Activated gamma-delta T cell treated with anti-CD3 and anti-CD28 coated beads, Interleukin-2, amount 50 U/mL, for 16 hours (primary cell): ENCODE measurements at places on chromosomes 3 and 15.

- no peak for DNase-seq
These were observed 25.8 kb downstream of the ALS2CL start for GRCh38 chr3:46667657-46668056.

DNA sequence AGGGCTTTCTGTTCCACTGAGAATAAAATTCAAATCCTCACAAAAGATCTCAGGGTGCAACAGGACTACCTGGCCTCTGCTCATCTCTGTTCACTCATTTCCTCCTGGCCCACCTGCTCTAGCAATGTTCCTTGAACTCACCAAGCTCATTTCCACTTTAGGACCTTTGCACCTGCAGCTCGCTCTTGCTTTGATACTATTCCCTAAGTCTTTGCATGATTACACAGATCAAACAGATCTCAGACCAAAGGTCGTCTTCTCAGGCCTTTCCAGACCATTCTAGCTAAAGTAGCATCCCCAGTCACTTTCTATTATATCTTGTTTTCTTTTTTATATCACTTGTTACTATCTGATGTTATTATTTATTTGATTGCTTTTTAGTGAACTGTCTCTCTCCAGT, 54.7 kb downstream of the B3GNT5 start:
- no peak for DNase-seq

GRCh38 chr3:53658613-53659193, 164.3 kb downstream of the CACNA1D start:
- DNase-seq = no peak

GRCh38 chr3:155218462-155218861, 75.0 kb downstream of the STRIT1 start:
- no peak for DNase-seq

DNA sequence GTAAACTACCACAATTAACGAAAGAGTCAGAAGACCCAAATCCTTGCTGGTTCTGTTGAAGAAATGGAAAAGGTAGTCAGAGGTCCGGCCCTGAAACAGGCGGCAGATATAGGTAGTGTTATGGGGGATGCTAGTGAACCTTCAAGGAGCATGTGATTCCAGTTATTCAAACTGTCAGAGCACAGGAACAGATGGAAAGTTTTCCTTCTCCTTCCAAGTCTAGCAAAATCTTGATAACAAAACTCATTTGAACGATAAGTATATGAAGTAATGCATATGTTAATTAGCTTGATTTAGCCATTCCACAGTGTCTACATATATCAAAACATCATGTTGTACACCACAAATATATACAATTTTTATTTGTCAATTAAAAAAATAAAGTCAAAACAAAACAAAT, 26.6 kb upstream of the GOLGA8J start:
- DNase-seq = no peak

GRCh38 chr3:186385856-186386602, 24.0 kb upstream of the DGKG start:
- DNase-seq = no peak

GRCh38 chr3:149657321-149657925, 402 bp downstream of the WWTR1 start:
- DNase-seq = no peak

DNA sequence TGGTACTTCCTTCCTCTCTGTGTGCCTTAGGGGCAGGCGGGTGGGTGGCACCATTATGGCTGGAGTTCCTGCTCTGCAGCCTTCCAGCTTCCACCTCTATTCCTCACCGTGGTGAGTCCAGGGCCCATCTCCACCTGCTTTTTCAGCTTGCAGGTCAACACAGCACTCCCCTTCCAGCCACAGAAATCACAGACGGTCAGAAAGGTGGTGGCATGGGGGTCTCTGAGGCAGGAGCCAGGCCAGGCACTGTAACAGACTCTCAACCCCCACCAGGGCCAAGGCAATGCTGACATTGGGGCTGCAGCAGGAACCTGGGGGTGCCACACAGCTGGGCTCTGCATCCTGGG, 16.6 kb downstream of the KLF15 start:
- DNase-seq = no peak

GRCh38 chr3:143924522-143925285, 46.9 kb upstream of the DIPK2A start:
- DNase-seq = no peak

GRCh38 chr3:13484851-13485590, 4.9 kb downstream of the HDAC11 start:
- no peak for DNase-seq

- no peak for DNase-seq
These were observed 747.6 kb downstream of the NAALADL2 start for GRCh38 chr3:175606650-175607318.

GRCh38 chr15:59222906-59223550, 16.4 kb downstream of the LDHAL6B start:
- no peak for DNase-seq

GRCh38 chr3:191238321-191238817, 39.3 kb downstream of the OSTN start:
- DNase-seq = no peak

DNA sequence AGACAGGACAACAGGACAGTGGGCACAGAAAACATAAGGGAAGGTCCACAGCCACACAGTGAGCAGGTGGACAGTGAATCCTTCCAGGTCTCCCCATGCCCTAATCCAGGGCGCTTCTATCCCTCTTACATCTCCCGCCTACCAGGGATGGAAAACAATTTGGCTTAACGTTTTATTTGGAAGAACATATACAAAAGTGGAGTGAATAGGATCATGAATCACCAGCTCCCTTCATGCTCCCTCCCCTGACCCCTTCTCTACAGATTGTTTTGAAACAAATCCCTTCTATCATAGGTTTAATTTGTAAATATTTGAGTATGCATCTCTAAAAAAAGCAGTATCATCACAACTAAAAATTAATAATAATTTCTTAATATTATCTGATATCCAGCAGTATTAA, 52.5 kb downstream of the CLDN11 start:
- DNase-seq = no peak

GRCh38 chr15:38622304-38622703, 57.7 kb upstream of the RASGRP1 start:
- DNase-seq = no peak

DNA sequence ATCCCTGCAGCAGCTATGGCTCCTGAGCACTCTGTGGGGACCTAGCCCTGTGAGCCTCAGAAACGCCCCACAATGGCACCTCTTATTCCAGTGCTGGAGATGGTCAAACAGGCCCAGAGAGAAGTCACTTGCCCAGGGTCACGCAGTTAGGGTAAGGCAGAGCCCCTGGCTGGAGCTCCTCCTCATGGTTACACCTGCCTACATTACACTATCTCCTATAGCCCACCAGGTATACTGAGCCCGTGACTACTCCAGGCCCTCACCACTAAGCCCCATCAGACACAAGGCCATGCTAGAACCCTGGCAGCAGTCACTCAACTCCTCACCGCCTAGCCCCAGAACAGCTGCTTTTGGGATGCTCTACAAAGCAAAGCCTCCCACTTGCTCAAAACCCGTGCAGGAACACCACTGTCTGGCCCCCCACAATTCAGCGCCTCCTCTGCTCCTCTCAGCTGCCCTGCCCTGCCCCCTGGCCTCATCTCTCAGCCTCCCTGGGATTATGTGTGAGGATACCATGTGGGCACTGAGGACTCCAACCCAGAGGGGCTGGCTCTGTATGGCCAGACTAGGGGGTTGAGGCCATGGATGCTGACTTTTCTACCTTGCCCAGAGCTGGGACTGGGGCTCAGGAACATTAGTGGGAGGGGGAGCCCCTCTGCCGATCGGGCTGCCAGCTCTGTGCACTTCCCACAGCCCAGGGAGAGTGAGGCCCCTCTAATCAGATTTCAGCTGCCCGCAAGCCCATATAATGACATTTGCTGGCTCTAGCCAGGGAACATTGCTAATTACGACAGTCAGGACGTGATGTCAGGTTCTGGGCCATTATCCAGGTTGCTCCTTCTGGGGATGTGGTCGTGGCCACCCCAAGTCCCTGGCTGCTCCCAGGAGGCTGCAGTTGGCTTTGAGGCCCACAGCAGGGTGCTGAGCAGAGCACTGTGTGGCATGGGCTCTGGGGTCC, 4.0 kb downstream of the NT5DC2 start:
- no peak for DNase-seq

GRCh38 chr3:58144478-58145325, 66.1 kb downstream of the DNASE1L3 start:
- no peak for DNase-seq

DNA sequence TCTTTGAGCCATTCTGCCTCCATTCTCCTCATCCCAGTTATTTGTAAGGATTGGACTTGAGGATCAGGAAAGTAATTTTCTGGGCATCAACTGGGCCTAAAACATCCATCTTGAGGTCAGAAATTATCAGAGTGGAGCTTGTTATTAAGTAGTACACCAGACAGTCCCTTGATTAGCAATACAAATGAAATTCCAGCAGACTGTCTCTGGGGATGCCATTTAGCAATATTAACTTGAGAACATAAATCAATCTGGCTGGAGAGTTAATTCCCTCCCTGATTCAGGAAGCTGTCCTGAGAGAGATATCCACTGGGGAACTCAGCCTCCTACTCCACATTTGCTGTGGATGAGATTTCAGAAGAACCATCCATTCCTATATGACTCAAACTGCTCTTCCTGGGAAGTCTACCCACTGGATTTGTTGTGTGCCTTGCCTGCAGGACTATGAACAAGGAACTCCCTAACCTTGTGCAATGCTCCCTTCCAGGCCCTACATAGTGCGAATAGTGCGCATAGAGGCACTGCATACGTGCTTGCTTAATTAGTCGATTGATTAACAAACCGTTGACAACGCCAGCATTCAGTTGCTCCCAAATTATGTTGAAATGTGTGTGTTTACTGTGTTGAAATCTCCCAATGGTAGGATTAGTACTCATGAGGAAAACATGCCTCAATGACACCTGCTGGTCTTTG, 36.1 kb upstream of the MTMR14 start:
- no peak for DNase-seq

DNA sequence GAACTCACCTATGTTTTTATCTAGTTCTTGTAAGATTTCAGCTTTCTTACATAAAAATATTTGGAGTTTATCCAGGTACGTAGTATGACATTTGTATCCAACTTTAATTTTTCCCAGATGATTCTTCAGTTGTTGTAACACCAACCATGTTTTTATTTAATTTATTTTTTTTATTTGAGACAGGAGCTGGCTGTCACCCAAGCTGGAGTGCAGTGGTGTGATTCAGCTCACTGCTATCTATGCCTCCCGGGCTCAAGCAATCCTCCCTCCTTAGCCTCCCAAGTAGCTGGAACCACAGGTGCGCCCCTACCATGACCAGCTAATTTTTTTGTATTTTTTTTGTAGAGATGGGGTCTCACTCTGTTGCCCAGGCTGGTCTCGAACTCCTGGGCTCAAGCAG, 6.6 kb downstream of the XYLB start:
- no peak for DNase-seq

DNA sequence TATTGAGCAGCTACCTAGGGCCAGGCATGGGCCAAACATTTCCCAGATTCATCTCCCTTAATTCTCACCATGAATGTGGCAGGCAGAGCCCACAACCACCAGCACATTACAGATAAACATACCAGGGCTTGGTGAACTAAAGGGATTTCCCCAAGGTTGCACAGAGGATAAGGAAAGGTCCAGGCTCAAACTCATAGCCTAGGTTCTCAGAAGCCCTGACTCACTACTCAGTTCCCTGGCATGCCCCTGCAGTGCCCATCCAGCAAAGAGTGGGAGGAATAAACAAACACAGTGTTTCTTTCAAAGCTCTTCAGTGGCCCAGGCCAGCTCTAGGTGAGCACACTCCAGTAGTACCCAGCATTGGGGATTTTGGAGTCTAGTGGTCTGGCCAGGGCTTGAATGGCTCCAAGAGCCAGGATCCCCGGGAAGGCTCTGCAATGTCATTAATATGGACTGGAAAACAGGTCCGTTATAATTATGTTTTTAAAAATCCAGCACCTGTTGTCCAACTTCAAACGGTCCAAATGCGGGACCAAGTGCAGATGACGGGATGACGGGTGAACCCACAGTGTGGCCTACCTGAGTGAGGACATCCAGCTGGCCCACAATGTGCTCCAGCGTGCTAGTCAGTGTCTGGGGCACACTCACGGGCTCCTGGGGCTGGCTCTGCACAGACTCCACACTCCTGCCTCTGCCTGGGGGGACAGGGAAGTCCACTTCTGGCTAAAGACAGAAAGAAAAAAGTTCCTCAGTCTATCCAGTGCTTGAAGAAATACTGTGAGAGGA, 39.8 kb upstream of the DUSP7 start:
- DNase-seq = no peak

GRCh38 chr3:69090021-69090420, 5.3 kb downstream of the ARL6IP5 start:
- no peak for DNase-seq

GRCh38 chr15:66714543-66714981, 12.5 kb downstream of the SMAD6 start:
- DNase-seq = no peak

DNA sequence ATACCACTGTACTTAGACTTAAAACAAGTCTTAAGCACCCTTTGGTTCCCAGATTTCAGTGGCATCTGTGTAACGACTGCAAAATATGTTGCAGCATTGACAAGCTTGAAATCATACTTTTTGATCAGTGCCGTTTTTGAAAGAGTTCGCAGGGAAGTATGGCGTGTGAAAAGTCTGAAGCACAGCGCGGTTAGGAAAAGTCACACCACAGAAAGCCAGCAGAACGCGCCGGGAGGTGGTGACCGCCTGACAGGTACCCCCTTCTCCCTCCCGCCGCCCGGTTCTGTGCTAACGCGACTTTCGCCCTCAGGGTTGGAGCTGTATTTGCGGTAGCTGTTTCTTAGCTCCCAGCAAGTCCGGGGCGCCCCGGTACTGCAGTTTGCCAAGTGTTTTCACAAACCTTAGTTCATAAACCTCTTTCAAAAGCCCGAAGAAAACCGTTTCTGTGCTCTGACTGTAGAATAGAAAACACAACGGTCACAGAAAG, 481 bp upstream of the CRYBG3 start:
- DNase-seq = peak; percentile 21

DNA sequence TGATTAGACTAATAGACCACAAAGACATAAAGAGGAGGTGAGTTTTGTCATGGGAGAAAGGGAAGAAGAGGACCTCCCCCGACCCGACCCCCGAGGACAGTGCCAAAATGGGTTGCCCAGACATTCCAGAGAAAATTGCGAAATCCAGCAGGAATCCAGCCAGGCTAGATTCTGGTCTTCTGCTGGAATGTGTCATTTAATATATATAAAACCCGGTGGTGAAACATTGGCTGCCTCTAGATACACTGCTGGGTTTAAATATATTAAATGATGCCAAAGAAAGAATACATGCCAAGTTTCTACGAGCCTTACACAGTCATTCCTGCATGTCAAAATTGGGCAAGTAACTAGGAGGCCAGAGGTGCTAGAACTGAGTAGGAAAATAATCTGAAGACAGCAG, 45.3 kb upstream of the SPESP1 start:
- DNase-seq = no peak
